Stimulated activated CD4-positive, alpha-beta T cell treated with anti-CD3 and anti-CD28 coated beads, TNF-alpha, amount 100 ng/mL, for 48 hours (primary cell): ENCODE measurements at places on chromosomes 7 and 10.

- no peak for DNase-seq
Observed at GRCh38 chr10:3960496-3960895, 175.5 kb upstream of the KLF6 start.

GRCh38 chr7:24949884-24950283 lies 30.1 kb downstream of the OSBPL3 start:
- DNase-seq = no peak

DNA sequence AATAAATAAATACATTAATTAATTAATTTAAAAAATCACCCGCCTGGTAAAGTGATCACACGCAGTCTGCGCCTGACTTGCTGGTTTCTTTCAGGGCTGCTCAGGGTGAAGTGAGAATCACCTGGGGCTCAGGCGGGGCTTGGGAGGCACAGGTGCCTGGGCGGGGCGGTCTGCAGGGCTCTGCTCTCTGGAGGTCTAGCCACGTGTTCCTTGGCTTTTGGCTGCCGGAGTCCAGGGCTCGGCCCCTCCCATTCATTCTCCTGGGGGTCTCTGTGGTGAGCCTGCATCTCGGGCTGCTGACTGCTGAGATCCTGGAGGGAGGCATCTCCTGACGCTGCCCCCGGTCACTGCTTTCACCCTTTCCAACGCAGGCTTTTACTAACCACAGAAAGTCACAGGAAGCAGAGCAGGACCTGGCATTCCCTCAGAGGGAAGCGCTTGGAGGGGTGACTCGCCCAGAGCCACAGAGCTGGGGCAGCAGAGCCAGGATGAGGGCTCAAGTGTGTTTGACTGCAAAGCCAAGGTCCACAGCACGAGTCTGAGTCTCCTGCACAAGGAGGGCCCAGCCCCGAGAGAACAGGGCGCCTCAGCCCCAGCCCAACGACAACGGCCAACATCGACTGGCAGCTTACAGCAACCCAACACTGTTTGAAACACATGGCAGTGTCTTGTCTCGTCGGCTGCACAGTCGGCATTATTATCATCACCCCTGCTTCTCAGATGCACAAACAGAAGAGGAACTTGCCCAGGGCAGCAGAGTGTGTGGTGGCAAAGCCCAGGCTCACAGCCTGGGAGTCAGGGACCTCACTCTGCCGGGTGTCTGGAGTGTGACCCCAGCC lies 22.4 kb upstream of the MNX1 start:
- DNase-seq = no peak

DNA sequence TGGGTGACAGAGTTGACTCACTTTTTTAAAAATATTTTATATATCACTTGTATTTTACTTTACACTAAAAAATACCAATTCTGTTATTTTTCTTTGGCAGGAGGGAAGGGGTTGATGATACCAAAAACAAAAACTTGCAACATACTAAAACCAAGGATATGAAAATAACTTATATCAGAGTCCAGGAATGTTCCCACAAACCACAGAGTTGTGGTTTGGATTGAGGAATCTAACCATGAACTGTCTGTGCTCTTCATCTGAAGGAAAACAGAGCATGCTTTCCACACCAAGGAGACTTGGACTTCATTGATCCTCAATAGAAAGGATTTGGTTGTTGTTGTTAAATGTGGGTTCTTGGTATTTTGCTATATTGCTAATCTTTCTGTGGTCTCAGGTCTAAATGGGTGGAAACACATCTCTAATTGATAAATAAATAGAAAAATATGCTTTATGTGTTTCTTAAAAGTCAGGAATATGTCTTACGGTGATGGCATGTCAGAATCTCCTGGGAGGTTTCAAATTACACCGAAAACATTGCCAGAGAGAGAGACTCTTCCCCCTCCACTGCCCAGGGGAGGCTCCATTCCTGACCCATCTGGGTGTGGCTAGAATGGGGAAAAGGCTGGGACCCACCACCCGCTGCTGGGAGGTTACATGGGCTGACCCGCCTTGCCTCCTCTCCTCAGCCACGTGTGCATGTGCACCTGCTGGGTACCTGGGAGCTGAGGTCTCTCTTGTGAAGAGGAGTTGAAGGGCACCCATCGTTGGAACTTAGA lies 46.9 kb upstream of the STK17A start:
- no peak for DNase-seq

GRCh38 chr7:73512018-73512780 lies 9.9 kb downstream of the BAZ1B start:
- no peak for DNase-seq

- no peak for DNase-seq
Observed at GRCh38 chr10:12513775-12514673, 164.7 kb downstream of the CAMK1D start.

- no peak for DNase-seq
Observed at GRCh38 chr7:16479161-16479560, 13.6 kb upstream of the SOSTDC1 start.

DNA sequence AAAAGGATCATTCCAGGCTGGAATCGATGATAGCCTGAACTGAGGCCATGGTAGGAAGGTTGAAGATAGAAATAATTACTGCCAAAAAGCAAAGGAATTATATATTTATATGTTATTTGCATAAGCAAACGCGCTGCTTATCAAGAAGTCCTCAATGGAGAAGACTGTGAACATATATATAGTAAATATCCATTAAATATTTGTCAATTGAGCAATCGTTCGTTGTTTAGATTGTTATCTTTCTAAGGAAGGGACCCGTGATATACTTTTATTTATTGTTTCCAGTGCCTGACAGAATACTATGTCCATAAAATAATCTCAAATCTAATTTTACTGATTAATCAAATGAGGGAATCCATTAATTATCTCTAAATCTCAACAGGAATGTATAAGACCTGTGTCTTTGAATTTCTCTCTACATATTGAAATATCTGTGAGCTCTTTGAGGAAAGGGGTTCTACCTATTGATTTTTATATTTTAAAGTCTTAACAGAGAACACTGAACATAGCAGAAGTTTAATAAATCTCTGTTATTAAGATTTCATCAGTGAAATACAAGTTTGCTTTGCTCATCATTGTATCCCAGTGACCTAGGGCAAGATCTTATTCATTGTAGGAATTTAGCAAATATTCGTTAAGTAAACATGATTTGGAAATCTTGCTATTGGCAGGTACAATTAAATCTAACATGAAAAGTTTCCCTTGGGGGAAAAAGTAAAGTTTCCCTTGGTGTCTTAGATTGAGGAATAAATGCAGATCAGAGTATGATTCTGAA lies 12.0 kb upstream of the HERC4 start:
- DNase-seq = no peak

DNA sequence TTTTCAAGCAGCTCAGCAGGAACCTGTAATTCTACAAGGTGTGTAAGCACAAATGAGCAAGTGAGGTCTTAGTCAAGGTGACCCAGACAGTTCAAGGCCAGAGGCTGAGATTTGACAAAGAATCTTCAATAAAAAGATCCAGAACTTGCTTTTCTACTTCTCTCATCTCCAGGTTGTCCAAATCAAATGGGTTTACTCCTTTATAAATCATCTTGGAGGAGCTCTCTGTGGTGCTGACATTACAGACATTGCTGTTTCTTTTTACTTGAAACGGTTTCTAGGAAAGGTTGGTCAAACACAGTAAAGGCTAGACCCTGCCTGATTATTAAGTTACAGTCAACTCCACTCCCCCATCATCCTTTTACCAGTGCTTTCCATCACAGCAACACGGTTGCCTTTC lies 504.6 kb downstream of the SORCS3 start:
- no peak for DNase-seq

DNA sequence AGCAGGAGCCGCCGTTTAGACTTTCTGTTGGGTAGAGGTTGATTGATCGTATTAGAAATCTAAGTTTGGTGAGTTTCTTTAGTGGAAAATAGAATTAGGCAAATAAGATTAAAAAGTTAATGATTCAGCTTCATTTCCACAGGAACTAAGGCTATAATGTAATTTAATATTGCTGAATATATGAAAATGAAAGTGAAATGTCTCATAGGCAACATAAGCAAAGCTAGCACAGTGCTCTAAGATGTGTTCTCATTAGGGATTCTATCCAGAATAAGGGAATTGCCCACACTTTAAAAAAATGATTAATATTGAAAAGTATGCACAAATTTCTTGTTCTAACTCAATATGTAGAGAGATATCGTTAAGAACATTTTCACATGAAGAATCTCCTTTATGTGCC lies 47.0 kb downstream of the SRI start:
- no peak for DNase-seq
